Lung (tissue), 17 donors: ENCODE measurements at places on chromosomes 7 and 10.

DNA sequence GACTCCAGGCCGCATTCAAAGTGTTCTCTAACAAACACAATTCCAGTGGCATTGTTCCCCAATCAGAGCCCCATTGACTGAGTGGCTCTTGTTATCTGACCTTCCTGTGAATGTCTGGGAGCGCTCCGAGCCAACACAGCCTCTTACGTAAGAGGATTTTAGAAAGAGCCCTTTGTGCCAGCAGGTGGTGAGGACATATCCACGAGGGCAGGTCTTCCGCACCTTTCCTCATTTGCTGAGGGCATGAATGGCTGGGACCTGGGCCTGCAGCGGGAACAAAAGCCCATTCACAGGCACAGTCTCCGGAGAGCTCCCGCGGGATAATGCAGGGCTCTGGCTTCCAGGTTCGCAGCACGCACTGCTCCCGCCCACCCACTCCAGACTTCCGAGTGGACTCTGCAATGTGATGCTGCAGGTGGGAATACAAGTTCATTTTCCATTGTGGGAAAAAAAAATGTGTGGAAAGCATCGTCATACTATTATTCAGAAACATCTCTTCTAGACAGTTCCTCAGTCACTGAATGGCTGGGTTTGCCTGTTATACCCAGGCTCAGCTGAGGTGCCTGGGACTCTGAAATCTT lies 295.0 kb upstream of the IGFBP3 start:
- peak; percentile 57 for DNase-seq

DNA sequence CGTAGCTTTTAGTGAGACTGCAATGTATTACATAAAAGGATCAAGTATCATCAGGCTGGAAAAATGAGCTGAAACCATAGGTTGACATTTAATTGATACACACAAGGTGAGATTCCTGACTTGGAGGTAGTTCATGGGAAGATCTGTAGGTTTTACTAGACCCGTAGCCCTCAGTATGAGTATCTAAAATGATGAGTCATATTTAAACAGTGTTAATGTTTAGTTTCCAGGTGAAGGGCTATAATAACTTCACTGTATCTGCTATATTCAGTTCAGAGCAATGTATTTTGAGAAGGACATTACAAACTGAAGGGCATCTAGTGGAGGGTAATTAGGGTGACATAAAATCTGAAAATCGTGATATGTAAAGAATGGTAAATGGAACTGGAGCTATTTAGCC lies 35.0 kb downstream of the ENTPD1 start:
- DNase-seq, result no peak

DNA sequence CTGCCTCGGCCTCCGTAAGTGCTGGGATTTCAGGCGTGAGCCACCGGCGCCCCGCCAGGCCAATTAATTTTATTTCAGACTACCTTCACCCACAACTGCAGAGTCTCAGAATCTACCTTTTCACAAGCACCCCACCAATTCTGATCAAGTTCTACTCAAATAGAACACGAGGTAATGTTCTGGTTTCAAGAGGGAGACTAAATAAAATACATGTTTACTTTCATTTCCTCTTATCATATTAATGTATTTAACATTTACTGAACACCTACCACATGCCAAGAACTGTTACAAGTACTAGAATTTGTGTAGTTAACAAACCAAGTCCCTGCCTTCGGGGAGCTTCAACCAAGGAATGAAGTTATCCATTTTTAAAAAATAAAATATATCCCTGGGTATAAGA lies 25.5 kb upstream of the RGS10 start:
- no peak for DNase-seq

- no peak for DNase-seq
Observed at GRCh38 chr10:70176441-70176840, 6.1 kb upstream of the SAR1A start.

- no peak for DNase-seq
Observed at GRCh38 chr10:49350846-49351532, 44.9 kb downstream of the DRGX start.

DNA sequence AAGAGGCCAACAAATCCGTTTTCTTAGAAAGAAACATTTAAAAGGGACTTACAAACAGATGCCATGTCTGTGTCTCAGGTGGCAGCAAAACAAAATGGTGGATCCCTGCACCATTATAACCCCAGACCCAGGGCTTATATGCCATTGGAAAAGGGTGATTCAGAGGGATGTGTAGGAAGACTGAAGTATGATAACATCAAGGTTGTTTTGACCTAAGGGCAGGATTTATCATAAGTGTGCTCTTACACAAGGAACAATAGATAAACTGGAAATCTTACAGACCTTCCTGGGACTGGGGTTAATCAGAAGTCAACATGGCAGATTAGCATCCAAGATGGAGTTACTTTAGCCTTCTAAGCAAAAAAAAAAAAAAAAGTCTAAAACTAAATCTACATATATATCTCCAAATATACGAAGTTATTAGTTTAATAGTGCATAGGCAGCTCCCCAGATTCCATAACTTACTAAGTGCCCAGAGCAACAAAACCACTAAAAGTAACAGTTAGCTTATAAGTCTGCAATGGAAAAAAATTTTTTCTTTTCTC lies 34.3 kb upstream of the WNT16 start:
- no peak for DNase-seq

GRCh38 chr10:45592926-45593325 lies 79.6 kb downstream of the ZFAND4 start:
- DNase-seq, result peak; percentile 8

DNA sequence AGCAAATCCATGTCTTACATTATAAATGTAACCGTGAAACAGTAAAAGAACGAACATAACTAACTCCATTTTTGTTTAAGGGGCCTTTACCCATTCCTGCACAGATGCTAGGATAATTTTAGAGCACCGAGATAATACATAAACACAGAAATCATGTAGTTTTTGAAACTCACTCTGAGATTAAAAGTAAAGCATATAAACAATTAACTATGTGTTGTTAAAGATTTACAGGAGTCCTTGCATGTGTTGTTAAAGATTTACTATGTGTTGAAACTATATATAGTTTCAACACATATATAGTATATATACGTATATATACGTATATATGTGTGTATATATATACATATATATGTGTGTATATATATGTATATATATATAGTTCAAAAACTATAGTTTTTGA lies 7.2 kb upstream of the CALML3 start:
- DNase-seq, result no peak

DNA sequence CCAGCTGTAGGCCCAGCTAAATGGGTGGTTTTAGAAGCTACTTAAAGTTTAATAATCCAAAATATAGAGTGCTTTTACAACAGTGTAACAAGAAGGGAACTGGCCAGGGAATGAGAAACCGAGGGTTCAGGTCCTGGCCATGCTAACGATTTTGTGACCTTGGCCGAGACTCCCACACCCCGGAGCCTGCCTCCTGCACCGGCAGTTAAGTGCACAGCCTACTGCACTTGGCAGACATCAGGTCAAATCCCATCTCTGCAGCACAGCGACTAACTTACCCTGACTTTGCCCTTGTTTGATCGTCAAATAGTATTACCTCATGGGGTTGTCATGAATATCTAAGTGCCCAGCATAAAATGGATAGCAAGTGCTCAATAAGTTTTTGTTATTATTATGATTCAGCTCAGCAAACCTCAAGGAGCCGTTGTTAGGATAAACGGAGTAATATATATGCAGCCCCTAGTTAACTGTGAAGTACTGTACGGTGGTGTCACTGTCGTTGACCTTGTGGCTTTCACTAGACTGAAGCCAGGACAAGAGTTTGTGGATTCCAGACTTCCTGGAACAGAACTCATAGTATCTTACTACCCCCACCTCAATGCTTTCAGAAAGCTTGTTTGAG lies 35.5 kb downstream of the LYZL1 start:
- DNase-seq, result no peak

GRCh38 chr10:21427804-21428481 lies 97.5 kb downstream of the SKIDA1 start:
- DNase-seq, result no peak

DNA sequence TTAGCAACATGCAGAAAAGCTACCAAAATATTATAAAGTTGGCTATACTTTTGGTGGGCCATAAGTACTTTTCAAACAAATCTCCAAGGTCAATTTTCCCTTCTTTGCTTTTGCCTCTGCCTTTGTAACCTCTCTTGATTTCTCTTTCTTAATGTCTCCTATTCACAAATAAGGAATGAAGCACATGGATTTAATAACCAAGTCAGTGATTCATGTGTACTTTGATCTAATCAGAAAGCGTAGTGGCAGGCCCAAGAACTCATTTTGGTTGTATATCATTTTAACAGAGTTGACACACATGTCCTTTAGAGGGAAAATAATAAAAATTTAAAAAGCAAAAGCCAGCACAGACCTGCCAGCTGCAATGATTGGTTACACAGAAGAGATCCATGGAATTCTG lies 93.7 kb downstream of the FZD1 start:
- DNase-seq, result no peak
